Ascending aorta (tissue), 2 donors: ENCODE measurements at places on chromosomes 6 and 20.

GRCh38 chr6:38552121-38552520 is 87.6 kb downstream of the BTBD9 start:
- no peak for DNase-seq

DNA sequence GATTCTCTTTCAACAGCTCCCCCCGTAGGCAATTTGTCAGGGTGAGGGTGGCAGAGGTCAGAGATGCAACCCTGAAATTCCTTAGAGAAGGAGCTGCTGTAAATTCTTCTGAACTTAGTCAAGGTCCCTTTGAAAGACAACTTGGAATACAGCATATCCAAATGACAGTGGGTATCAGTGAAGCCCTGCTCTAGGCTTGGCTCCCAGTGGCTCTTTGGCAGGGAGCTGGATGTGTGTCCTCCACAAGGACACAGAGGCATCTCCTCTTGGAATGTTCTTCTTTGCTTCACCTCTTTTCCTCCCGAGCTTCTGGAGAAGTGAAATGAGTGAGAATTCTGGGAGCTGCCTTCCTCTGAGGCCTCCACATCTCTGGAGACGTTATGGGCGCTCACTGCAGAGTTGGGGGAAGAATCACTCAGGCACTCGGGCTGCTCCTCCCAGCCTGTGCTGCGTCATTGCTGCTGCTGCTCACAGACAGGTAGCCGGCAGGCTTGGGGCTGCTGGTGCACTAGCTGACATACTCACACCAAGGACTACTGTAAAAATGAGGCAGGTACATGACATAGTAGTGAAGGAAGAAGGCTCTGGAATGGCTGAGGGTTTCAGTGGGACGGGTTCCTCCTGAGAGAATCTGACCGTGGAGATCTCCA is 34.1 kb downstream of the DYNLT1 start:
- DNase-seq = no peak

GRCh38 chr20:61599541-61599992 is 347.5 kb downstream of the CDH4 start:
- DNase-seq = no peak

- no peak for DNase-seq
These were observed 13.9 kb downstream of the CRISP3 start for GRCh38 chr6:49730251-49730650.

DNA sequence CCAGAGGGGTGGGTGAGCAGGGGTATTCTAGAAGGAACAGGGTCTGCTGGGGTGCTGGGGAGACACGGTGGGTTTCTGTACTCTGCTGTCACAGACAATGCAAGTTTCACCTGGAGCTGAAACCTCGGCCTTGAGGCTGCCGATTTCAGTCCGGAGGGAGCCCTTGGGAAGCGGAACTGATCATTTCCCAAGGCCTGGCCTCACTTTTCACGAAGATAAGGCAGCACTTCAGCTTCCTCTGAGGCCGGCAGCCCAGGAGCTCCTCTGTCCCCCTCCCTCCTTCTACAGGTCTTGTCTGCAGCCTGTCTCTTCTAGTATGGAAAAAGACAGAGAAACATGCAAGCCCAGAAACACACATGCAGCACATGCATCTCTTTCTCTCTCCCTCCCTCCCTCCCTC is 242.1 kb downstream of the CDC5L start:
- no peak for DNase-seq

DNA sequence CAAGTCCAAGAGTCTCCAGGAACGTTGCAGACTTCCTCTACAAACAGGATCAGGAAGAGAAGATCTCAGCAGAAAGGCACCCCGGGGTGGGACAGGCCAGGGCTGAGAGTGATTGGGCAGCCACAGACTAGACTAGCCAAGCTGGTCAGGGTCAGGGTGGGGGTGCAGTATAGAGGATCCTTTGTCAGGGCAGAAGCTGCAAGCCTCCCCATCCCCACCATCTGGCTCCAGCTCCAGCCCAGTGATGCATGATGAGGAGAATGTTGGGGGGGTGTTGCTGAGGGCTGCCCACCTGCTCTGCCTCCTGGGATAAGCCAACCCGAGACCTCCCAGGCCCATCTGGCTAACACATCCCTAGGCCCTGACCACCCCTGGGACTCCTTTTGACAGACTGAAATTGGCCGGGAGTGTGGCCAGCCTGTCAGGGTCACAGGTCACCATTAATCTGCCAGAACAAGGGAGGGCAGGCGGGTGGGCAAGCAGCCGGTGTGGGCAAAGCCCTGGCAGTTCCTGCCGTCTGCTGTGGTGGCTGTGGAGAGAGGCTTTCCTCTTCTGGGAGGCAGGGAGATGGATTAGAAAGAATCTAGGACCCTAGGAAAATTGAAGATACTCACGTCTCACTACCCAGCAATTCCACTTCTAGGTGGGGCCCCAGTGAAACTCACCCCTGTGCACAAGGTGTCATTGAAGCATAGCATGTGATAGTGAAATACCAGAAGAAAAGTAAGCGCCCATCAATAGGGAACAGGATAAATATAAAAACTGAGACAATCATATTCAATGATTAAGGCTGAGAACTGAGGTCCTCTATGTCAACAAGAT is 22.1 kb upstream of the SNTA1 start:
- DNase-seq = no peak

DNA sequence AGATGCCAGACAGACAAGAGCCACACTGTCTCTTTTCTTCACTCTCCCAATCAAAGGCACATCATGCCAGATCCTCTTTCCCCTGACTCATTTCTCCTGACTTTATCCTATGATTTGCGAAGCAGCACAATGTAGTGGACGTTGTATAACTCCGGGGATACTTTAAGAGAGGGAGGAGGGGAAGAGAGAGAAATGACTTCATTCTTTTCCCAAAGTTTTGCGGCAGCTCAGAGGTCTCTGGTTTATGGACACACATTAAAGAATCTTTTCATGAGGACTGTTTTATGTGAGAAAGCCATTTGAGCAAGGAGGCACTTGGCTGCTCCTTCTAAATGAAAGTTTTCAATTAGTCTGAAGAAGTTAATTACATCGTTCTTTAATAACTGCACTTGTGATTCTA is 75.1 kb upstream of the MC3R start:
- no peak for DNase-seq

GRCh38 chr6:56694002-56694401 is 51.3 kb upstream of the DST start:
- DNase-seq = no peak

GRCh38 chr6:45686841-45687569 is 309.3 kb upstream of the SUPT3H start:
- no peak for DNase-seq

DNA sequence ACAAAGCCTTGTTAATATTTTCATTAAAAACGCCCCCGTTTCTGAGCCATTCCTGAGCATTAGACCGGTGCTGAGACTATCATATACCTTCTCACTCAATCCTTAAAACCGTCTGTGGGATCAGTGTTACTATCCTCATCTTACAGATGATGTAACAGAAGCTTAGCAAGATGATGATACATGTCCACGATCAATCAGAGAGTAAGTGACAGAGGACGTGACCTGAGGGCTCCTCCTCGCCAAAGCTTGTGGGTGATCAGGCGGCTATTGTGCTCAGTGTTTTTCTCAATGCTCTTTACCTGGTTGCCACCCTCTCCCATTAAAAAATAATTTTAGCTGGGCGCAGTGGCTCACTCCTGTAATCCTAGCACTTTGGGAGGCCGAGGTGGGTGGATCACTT is 113.1 kb downstream of the MTHFD1L start:
- DNase-seq = no peak

DNA sequence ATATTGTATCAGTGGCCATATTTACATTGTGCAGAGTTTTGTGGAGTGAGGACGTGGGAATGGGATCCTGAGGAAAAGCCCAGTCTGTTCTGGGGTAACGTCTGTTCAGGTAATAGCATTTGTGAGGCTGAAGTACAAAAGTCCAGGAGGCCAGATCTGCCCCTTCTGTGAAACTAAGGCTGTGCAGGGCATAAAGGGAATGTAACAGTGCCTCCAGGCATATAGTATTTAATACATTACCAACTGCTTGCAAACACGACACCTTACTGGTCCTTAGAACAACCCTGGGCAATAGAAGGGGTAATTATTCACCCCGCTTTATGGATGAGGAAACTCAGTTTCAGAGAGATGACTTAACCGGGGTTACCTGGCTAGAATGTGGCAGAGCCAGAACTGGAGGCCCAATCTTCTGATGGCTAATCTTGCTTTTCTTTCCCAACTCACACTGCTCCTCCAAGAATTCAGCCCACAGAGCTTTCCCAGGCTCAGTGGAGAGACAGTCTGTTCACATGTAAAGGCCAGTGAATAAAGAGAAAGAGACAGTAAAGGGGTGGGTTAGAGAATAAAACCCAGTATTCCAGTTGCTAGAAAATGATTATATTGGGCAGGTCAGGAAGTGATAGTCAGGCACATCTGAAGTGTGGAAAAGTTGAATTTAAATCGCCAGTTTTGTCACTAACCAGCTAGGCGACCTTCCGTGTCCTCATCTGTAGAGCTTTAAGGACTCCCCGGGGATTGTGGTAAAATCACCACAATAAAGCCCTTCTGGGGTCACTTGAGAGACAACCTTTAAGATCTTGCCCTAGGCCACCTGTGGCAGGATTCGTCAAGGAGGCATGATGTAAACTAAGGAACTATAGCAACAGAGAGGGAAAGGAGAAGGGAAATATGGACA is 280.7 kb upstream of the CITED2 start:
- DNase-seq = no peak

GRCh38 chr20:61252601-61253263 is 671 bp downstream of the CDH4 start:
- no peak for DNase-seq

DNA sequence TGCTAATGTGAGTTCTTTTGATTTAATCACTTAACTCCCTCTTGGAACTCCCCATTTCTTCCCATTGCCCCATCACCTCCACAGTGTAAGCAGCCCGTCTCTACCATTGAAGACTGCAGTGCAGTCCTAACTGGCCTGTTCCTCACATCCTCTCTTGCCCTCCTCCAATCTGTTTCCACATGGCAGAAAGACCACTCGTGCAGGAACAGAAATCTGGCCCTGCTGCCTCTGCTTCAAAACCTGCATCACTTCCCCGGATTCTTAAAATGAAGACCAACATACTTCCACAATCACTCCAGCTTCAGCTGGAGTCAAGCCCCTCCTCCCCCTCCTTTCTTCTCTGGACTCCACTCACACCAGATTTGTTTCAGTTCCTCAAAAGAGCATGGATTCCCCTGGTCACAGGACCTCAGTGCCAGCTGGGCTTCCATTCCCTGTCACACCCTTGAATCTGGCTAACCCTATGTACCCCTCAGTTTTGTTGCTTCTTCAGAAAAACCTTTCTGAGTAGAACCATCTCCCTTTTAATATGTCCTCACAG is 802.3 kb downstream of the MAFB start:
- DNase-seq = peak; percentile 71
